ENCODE measurements at places on chromosomes 1 and 21.

DNA sequence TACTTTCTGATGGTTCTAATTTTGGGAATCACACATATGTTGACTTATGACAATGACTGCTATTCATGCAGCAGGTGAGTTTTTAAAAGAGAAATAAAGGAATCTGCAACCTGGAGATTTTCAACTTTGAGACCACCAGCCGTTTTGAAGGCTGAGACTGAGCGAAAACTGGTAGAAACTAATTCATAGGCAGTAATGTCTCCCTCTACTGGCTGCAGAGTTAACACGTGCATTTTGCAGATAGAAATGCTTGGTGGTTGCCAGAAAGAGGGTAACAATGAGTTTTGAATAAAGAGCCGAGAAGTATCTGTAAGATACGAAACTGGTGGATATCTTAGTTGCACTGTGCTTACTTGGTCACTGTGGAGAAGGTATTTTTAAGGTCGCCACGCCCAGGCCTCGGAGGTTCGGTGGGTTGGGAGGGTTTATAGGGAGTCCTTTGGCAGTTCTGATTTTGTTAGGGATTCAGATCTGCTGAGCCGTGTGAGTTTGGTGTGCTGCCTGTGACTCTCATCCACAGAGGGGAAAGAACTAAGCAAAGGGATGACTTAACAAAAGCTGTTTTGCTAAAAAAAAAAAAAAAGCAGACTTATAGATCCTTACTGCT, 83.0 kb downstream of the RYR2 start:
- peak; percentile 16 for DNase-seq

GRCh38 chr1:192327997-192328396, 11.2 kb downstream of the RGS21 start:
- no peak for DNase-seq

GRCh38 chr1:93878889-93879586, at the start of gene DNTTIP2:
Gene DNTTIP2 (minus strand): TSS chr1:93879206. CDS start chr1:93879148, 58 bp downstream.
- DNase-seq: peak; percentile 93

DNA sequence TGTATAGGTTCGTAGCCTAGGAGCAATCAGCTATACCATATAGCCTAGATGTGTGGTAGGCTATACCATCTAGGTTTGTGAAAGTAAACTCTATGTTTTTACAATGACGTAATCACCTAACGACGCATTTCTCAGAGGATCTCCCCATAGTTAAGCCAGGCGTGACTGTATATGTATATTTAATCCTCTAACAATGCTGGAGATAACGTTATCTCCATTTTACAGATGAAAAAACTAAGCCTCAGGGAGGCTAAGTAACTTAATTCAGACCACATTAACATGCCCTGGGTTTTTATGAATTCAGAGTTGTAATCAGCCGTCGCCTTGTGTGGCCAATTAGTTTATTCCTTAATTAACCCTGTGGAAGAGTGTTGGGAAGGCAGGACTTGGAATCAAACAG, 107.7 kb upstream of the PLXNA2 start:
- no peak for DNase-seq

DNA sequence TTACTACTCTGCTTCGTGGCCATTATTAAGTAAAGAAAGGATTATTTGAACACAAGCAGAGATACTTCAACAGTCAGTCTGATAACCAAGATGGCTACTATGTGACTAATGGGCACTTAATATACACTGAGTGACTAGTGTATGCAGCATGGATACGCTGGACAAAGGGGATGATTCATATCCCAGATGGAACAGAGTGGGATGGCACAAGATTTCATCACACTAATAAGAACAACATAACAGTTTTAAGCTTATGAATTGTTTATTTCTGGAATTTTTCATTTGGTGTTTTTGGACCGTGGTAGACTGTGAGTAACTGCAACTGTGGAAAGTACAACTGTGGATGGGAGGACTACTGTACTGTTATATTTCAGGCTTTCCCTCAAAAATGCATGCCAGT, 9.4 kb downstream of the ZCCHC17 start:
- peak; percentile 98 for DNase-seq

DNA sequence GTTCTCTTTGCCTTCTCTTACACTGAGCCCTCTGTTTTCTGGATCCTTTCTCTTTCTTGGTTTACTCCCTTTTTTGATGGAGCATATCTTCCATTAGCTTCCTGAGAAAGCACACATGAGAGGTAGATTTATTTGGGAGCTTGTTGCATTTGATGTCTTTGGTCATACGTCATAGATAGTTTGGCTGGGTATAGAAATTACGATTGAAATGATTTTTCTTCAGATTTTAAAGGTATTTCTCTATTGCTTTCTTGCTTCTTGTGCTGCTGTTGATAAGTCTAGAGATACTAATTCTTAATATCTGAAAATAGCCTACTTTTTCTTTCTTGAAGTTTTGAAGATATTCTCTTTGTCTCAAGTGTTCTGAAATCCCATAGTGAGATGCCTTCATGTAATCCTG, 45.3 kb upstream of the RUNX3 start:
- no peak for DNase-seq

DNA sequence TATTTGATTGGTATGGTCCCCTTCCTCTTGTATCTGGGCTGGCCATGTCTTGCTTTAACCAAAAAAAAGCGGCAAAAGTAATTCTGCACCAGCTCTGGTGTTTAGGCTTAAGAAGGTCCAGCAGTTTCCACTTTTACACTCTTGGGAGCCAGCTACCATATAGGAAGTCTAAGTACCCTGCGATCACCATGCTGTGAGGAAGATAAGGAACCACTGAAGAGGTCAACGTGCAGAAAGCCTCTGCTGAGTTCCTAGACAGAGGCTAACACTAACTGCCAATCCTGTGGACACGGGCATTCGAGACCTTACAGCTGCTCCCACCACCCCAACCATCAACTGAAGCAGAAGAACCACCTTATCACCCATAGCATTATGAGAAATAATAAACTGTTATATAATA, 331.4 kb downstream of the VAV3 start:
- DNase-seq: no peak

DNA sequence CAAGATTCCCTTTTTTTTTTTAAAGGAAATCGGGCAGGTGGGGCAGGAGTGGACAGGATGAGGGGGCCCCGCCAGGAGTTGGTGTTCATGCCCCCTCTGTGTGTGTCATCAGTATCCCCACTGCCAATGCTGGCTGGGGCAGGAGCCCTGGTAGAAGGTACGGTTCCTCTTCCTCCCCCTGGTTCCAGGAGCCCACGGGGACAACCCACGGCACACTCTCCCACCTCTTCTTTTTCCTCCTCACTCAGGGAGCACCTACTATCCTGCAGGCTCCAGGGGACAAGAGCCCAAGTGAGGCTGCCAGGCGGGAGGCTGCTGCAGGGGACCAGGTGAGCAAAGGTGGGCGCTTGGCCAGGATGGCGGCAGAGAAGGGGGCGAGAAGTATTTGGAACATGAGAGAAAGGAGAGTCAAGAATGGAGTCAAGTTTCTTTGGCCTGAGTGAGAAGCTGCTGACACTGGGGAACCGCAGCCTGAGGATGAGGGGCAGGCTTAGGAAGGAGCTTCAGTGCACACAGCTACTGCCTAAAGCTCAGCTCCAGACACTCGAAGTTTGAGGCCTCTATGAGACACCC, 26.5 kb downstream of the ECE1 start:
- no peak for DNase-seq

- no peak for DNase-seq
Observed at GRCh38 chr1:1212780-1213344, 1.1 kb downstream of the TNFRSF4 start.

GRCh38 chr1:112995890-112996289, 39.9 kb upstream of the SLC16A1 start:
- DNase-seq: peak; percentile 18

DNA sequence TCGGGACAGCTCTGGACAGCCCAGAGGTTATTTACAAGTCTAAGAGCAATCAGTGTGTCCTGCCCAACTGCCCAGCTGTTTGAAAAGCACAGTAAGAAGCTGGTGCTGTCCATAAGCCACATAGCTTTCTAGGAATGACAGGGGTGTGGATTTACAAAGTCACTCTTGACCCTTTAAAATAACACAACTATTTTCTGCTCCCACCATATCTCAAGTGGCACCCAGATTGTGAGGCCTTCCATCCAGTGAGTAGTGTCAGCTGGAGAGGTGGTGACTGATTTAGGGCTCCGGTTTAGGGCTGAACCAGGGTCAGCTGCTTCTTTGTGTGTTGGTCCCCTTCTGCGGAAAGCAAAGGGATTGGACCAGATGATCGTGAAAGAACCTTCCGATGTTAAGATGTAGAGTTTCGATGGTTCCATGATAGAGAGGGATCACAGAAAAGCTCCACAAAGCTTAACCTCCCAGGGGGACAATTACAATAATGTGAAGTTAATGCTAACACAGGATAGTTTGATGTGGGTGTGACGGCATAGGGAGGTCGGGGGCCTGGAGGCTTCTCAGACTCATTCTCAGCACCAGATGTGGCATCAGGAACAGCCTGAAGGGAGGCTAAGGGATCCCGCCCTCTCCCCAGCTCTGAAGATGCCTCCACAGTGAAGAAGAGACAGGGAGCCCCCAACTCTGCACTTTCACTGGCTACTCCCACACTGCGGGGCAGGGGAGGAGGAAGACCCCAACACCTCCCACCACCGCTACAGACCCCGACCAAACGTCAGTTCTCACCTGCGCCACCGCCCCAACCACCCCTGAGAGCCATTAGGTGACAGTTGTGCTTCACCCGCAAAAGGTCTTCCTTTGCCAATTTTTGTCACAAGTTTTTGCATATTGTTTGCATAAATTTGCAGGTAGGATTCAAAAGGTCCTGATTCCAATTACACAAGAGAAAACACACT, 40.6 kb downstream of the LRRC3 start:
- no peak for DNase-seq

DNA sequence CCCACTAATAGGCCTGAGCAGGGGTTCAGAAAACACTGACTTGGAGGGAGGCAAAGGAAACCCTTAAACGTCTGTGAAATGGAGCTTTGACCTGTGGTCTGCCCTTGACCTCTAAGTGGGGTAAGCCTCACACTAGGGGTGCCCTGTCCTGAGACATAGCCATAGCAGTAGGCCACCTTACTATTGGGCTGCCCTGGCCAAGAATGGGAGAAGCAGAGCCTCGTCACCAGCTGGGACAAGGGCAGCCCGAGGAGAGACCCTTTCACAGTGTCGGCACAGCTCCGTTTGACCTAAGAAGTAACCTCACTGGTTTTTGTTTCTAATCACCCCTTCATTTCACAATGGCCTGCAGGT, 26.4 kb upstream of the IFNAR2 start:
- DNase-seq: no peak

DNA sequence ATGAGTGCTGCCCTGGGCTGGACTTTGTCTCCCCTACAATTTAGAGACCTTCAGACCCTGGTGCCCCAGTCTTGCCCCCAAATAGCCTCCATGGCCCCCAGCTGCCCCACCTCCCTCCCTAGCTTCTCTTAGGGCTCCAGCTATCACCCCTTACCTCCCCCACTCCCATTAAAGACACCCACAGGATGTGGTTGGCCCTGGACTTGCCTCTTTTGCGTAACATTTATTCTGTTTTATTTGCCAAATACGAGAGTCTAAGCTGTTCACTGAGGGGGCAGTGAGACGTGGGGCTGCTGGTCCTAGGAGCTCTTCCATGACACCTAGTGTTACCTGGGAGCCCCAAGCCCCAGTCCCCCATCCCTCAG, 4.5 kb downstream of the ZC3H12A start:
- DNase-seq: peak; percentile 77

DNA sequence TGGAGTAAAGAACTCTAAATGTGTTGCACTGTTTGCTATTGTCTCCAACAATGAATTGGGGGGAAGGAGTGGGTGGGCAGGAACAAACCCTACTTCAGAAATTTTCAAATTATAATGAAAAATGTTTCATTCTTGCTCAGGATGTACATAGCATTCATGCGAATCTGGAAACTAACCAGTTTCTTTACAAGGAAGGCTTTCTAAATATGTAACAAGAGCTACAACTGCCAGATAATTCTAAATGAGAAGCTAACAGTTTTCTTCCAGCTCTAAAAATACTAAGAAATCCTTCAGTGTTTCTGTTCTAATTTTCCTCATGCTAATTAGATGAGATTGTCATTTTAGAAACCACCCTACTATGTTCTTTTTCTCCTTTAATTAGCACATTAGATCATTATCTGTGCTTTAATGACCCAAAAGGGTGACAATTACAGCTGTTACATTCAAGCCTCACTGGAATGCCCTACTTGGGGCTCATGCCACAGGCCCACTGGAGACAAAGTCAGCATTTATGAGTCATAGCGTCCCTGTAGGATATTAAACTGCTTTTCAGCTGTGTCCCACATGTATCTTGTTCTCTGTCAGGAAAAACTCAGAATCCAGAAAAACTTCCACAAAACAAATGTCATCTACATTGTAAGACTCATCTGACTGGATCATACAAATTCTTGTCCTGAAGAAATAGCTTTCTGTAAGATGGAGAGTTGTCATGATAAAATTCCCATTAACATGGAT, 804.6 kb upstream of the CXADR start:
- peak; percentile 33 for DNase-seq

DNA sequence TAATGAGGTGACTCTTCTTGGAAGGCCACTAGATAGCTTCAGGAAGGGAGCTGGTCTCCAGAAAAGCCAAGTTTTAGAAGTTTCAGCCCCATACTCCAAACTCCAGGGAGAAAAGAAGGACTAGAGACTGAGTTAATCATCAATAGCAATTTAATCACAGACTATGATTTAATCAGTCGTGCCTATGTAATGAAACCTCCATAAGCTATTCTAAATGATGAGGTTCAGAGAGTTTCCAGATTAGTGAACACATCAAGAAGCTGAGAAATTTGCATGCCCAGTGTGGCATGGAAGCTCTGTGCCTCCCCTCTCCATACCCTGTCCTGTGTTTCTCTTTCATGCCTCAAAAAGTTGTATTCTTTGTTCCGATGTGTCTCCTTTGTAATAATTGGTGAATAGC, 49.2 kb upstream of the CCDC190 start:
- no peak for DNase-seq

- no peak for DNase-seq
Observed at GRCh38 chr1:230414102-230414501, 12.0 kb downstream of the PGBD5 start.

DNA sequence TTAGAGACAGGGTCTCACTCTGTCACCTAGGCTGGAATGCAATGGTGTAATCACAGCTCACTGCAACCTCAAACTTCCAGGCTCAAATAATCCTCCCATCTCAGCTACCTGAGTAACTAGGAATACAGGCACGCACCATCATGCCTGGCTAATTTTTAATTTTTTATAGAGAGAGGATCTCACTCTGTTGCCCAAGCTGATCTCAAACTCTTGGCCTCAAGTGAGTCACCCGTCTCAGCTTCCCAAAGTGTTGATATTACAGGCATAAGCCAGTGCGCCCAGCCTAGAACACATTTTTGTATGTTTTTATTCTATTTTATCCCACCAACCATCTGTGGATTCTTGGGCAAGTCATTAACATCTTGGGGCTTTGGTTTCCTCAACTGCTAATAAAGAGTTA, 100.5 kb downstream of the AK5 start:
- DNase-seq: no peak

Measured in cardiac fibroblast (primary cell).